HS-27A (cell line): ENCODE measurements at places on chromosomes 6 and 20.

DNA sequence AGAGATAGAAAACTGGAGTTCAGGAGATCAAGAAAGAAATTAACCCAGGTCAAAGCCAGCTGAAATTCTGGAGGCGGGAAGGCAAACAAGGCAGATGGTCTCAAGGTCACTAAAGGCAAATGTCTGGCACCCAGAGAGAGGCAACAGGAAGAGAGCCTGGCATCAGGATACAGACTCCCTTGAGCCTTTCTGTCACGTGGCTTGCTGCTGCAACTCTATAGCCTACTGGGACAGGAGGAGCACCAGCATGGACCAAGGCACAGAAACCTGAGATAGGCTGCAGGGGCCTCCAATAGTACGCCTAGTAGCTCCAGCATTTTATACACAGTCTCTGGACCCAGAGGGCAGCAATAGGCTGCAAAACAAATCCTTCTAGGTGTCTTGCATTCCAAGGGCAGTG is 75.1 kb downstream of the SEL1L2 start:
- no peak for DNase-seq

DNA sequence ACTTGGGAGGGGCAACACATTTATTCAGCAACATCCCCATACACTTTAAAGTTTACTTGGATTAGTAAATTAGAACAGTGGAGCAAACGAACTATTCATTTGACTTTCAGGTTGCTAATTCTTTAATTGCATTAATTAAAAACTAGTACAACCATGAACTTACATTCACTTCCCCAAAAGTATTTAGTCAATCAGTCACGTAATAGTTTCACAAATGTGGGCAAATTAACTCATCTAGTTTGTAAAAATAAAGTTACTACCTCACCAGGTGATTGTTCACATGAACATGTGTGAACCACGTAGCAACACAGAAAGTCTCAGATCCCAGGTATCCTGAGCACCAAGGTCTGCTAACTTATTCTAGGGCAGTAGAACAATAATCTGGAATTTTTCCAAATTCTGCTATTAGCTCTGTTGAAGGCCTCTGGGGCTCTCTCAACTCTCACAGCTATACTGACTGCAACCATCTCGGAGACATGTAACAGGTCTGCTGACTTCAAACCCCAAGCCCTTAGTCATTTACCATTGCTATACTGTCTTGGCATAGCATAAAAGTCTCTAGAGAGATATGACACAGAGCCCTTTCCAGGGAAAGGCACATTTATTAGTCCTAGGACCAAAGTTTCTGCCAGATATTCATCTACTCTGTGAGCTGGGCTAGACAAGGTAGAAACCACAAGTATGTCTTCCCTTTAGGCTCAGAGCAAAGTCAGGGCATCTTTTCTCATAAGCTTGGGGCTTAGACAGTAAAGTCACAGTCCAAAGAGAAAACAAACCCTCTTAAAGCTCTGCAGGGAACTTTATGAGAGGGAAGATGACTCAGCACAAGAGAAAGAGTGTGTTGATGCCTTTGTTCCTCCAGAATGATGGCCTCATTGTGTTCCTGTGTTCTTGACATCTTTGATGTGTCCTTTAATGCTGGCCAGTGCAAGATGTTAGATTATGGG is 50.9 kb upstream of the CCDC28A start:
- DNase-seq, result no peak

DNA sequence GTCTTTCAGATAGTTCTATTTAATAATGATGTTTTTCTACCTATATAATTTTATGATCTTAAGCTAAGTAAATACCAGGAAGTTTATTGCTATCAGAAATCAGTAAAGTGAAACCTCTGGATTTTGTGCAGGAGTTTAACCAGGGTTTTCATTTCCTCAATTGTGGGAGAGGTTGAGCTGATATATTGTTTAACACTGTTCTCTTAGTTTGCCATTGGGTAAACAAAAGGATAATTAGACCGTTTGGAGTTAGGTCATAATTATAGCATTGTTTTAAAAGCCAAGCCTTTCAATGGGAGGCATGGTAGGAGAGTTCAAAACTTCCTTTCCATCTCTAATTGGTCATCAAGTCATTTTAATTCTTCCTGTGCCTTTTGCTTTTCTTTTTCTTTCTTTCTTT is 58.7 kb downstream of the STXBP5 start:
- DNase-seq, result no peak

- no peak for DNase-seq
These were observed 61.4 kb upstream of the SLC22A1 start for GRCh38 chr6:160060221-160060620.

GRCh38 chr6:36702656-36703055 is 5.0 kb downstream of the RAB44 start:
- DNase-seq, result no peak

GRCh38 chr6:1942834-1943233 is 302.6 kb downstream of the GMDS start:
- DNase-seq, result no peak

GRCh38 chr6:28927846-28928245 is 4.1 kb upstream of the TRIM27 start:
- no peak for DNase-seq

DNA sequence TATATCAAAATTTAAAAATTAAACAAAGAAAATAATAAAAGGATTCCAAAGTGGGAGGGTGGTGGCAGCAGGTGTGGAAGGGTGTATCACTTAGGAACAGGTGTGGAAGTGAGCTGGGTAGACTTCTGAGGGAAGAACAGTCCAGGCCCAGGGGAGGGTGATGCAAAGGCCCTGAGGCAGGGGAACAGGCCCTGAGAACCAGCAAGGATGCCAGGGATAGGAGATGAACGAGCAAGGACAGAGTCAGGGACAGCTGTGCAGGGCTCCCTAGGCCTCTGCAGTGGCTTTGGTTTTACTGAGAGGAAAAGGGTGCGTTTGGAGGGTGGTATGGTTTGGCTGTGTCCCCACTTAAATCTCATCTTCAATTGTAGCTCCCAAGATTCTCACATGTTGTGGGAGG is 9.4 kb upstream of the RAET1E start:
- DNase-seq, result no peak

DNA sequence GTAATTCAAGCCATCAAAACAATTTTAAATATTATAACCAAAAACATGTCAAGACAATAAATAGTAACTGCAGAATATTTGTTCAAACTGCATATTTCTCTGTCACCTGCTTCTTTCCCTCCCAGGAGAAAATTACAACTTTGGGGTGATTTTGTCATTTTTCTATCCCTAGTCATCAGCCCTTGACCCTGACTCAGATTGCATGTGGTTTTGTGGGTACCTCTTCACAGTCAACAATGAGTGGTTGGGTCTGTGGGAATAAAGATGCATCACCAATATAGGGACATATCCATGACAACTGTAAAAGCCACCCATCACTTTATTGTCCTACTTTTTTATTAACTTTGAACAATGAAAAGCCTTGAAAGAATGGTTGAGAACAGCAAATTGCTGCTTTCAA is 7.3 kb downstream of the COL10A1 start:
- no peak for DNase-seq

DNA sequence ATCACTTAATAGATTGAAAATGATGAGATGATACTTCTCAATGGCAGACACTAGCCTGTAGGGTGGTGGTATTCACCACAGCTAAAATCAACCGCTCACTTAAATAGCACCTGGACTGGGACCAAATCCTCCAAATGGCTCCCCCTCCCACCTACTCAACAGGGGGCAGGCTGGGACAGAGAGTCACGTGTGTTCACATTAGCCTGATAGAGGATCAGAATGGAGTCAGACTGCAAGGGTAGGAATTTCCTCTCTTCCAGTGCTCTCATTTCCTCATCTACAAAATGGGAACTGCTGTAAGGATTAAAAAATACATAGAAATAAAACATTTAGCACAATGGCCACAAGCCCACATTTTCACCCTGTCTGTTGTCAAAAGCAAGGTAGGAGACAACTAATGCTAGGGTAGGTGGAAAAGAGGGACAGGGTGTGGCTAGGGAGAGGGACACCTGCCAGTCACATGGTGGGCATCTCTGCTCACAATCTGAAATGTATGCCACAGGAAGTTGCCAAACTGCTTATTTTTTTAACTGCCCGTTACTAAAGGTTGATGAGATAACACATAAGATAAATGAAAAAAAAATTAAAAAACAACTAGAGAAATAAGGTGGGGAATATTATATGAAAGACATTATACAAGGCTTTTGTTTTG is 55.3 kb downstream of the BACH2 start:
- no peak for DNase-seq

DNA sequence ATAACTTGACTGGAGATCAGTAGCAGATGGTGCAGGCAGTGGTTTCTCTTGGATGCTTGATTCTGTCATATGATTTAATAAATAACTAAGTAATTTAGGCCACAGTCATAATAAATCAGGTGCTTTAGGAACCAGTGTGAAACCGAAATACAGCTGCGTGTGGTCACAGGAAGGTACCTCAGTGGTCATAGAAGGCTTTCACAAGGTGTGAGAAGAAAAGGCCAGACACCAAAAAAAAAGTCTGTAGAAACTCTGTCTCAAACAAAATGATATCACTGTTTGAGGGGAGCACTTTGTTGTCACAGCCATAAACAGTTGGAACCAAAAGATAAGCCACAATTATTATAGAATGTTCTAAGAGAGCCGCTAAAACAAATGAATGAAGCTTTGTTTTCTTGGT is 56.5 kb downstream of the ARMC2 start:
- no peak for DNase-seq

DNA sequence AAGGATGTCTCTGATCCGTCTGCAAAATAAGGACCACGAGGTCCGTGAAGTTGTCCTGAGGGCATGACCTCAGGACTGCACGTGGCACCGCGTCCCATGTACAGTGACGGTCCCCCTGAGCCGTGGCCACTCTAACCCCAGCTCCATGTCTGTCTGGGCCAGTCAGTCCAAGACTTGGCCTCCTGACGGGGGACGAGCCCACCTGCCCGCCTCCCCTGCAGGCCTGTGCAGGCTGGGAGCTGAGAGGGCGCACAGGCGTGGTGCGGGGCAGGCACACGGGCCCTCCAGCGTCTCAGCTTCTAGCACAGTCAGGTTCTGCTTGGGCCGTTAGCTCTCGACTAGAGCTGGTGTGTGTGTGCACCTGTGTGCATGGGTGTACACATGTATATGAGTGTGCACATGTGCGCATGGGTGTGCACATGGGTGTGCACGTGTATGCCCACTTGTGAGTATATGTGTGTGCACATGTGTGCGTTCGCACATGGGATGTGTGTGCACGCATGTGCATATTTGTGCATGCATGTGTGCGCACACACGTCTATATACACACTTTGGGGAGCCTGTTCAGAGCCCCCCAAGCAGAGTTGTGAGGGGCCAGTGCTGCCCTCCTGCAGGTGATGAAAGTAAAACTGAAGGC is 307.0 kb downstream of the TAF4 start:
- no peak for DNase-seq

- no peak for DNase-seq
These were observed 90.0 kb downstream of the PLG start for GRCh38 chr6:160791981-160792418.

DNA sequence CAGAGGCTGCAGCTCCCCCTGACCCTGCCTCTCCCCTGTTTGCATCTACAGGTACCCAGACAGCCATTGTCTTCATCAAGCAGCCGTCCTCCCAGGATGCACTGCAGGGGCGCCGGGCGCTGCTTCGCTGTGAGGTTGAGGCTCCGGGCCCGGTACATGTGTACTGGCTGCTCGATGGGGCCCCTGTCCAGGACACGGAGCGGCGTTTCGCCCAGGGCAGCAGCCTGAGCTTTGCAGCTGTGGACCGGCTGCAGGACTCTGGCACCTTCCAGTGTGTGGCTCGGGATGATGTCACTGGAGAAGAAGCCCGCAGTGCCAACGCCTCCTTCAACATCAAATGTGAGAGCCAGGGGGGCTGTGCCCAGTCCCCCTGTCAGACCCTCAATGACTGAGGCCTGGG is 42.1 kb upstream of the SRF start:
- DNase-seq, result no peak

DNA sequence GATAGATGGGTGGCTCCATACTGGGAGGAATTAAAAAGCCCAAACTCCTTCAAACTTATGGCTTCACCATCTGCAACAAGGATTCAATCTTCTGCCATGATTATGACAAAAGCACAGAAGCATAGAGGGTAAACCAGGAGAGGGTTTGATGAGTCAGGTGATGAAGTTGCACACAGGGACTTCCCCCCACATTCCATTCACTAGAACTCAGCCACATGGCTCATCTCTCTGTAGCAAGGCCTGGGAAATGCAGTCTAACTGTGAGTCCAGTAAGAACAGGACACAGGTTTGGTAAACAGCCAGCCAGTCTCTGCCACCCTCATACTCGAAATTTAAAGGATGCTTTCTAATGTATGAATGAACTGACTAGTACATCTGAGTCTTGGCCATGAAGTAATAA is 142.9 kb downstream of the HIVEP2 start:
- DNase-seq, result peak; percentile 91

- no peak for DNase-seq
These were observed 184.5 kb upstream of the TCF21 start for GRCh38 chr6:133704371-133704770.

- no peak for DNase-seq
These were observed 110.5 kb downstream of the SCML4 start for GRCh38 chr6:107713563-107713962.

DNA sequence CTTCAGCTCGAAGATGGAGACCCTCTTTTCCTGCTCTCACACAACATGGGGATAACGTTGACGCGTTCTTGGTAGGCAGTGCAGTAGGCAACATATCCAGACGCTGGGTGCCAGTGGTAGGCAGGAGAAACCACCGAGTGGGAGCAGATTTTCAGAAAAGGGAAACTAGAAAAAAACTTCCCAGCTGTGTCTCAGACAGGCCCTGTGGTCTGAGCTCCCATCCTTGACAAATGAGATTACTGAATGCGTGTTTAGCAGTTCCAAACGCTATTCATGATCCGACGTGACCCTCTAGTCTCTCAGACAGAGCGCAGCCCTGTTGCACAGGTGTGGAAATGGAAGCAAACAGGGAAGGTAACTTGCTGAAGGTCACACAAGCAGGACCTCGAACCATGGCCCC is 83.9 kb upstream of the DUSP22 start:
- no peak for DNase-seq

GRCh38 chr6:137728386-137729349 is 138.4 kb upstream of the TNFAIP3 start:
- DNase-seq, result peak; percentile 81

DNA sequence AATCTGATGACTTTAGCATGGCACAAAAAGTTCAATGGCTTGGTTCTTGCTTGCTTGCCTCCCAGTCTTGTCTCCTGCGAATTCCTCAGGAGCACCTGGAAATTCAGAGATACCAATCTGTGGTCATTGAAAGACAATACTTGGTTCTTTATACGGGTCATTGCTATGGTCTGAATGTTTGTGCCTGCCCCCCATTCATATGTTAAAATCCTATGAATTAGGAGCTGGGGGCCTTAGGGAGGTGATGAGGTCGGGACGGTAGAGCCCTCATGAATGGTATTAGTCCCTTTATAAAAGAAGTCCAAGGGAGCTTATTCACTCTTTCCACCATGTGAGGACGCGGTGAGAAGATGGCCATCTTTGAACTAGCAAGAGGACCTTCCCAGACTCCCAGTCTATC is 721.8 kb downstream of the UTRN start:
- DNase-seq, result no peak
